ENCODE measurements at places on chromosomes 12 and 14.

DNA sequence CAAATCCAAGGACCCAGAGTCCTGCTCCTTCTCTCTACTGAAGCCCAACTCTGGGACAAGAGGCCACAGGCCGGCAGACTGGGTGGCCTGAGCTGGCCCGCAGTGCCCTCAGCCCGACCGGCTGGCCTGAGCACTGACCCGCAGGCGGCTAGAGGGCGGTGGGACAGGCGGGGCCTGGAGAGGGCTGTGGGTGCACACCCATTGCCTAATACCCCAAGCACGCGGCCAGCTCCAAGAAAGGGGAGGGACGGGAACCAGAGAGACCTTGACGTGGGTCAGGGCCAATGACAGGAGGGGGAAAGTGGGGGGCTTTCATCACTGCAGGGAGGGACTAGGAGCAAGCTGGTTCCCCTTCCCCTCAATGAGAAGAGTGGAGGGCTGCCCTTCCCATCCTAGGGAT, 2.0 kb upstream of the WNT10B start:
- H3K27ac ChIP-seq = no peak overlapping the region
- H3K4me1 ChIP-seq = peaks cover 48% of the 10 kb centered on the region
- H3K36me3 ChIP-seq = no peaks in the 10 kb centered on the region
- DNase-seq = no peak
- peaks cover 9% of the 10 kb centered on the region for H3K27me3 ChIP-seq

DNA sequence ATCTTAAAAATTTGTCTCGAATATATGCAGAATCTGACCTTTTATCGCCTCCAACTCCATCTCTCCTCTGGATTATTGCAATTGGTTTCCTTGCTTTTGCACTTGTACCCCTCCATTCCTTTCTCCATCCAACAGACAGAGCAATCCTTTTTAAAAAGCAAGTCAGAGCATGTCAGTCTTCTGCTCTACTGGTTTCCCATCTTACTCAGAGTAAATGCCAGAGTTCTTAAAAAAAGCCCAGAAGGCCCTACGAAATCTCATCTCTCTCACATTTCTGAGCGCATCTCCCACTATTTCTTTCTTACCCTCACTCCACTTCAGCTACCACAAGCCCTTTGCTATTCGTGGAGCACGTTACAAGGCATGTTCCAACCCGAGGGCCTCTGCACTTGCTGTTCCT, 236.9 kb upstream of the DDHD1 start:
- no peak overlapping the region for H3K4me3 ChIP-seq
- DNase-seq = no peak
- peaks cover 10% of the 10 kb centered on the region for H3K4me1 ChIP-seq
- H3K27ac ChIP-seq = no peak overlapping the region

DNA sequence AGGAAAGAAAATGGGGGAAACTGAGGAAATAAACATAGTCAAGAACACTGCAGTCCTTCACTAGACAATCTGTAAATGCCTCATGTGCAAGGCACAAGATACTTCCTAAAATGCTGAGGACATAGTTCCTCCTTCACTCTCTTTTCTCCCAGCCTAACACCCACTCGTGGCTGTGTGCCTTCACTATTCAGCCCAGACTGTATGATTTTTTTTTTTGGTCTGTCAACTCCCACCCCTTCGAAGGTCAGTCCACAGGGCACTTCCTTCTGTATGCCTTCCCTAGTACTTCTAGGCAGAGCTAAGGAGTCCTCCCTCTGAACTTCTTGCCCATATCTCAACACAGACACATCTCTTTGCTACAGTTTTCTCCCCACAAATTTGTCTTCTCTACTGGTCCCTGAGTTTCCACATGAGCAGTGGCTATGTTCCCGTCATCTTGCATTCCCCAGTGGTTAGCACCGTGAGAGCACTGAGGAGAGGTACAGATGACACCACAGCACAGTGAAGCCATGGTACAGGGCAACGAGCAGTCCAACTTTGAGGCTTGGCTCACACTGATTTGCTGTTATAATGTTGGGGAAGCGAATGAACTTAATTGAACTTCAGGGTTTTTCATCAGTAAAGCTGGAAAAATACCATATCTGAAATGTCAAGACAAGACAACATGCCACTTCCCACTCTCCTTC, 24.1 kb upstream of the SYCP3 start:
- no peak overlapping the region for H3K27ac ChIP-seq
- no peaks in the 10 kb centered on the region for H3K27me3 ChIP-seq
- no peak overlapping the region for H3K4me3 ChIP-seq
- H3K4me1 ChIP-seq = peaks cover 9% of the 10 kb centered on the region
- no peaks in the 10 kb centered on the region for H3K36me3 ChIP-seq

GRCh38 chr14:101506926-101507835, 54.1 kb upstream of the DIO3 start:
- DNase-seq = no peak
- peaks cover 16% of the 10 kb centered on the region for H3K4me1 ChIP-seq
- no peaks in the 10 kb centered on the region for H3K27me3 ChIP-seq
- no peak overlapping the region for H3K4me3 ChIP-seq
- H3K36me3 ChIP-seq = no peaks in the 10 kb centered on the region

- no peak overlapping the region for H3K4me3 ChIP-seq
- H3K36me3 ChIP-seq = no peaks in the 10 kb centered on the region
- H3K27me3 ChIP-seq = no peaks in the 10 kb centered on the region
- no peak for DNase-seq
- no peak overlapping the region for H3K27ac ChIP-seq
Measured at GRCh38 chr12:72323881-72324280, 51.7 kb downstream of the TRHDE start.

- H3K36me3 ChIP-seq = no peaks in the 10 kb centered on the region
- H3K27me3 ChIP-seq = no peaks in the 10 kb centered on the region
- no peak overlapping the region for H3K4me3 ChIP-seq
Measured at GRCh38 chr12:25394025-25394424, 143.3 kb upstream of the KRAS start.

DNA sequence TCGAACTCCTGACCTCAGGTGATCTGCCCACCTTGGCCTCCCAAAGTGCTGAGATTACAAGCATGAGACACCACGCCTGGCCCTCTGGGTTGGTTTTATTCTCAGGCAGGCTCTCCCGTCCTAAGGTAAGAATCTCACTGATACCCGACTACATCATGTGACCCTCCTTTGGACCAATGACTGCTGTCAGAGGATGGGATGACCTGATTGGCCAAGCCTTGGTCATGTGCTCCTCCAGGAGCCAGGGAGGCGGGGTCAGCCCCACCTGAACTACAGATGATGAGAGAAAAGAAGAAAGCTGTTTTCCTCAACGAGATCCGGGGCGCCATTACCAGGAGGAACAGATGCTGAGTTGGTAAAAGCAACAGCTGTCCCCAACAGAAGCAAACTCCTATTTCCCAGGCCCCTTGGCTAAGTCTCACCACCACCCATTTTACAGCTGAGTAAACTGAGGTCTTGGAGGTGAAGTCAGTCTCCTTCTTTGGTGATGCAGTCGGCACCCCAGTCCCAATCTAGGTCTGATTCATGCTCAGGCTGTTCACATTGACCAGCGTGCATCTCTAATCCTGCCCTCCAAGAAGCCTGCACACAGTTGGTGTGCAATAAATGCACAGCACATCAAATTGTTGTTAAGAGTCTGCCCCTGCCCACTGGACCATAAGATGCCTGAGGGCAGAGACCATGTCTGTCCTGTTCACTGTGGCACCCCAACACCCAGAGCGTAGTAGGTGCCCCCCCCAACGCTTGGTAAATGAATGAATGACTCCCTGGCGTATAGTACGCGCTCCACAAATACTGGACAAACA, 118.8 kb downstream of the SCARB1 start:
- no peak for DNase-seq
- no peak overlapping the region for H3K4me3 ChIP-seq
- peaks cover 31% of the 10 kb centered on the region for H3K4me1 ChIP-seq
- H3K27me3 ChIP-seq = no peaks in the 10 kb centered on the region
- H3K27ac ChIP-seq = peak overlapping the region; percentile 78
- H3K36me3 ChIP-seq = no peaks in the 10 kb centered on the region

- DNase-seq = no peak
- no peak overlapping the region for H3K4me3 ChIP-seq
- H3K27ac ChIP-seq = no peak overlapping the region
- no peaks in the 10 kb centered on the region for H3K36me3 ChIP-seq
- H3K4me1 ChIP-seq = peaks cover 13% of the 10 kb centered on the region
- no peaks in the 10 kb centered on the region for H3K27me3 ChIP-seq
Measured at GRCh38 chr12:124033859-124034258, 60.8 kb downstream of the ZNF664 start.

DNA sequence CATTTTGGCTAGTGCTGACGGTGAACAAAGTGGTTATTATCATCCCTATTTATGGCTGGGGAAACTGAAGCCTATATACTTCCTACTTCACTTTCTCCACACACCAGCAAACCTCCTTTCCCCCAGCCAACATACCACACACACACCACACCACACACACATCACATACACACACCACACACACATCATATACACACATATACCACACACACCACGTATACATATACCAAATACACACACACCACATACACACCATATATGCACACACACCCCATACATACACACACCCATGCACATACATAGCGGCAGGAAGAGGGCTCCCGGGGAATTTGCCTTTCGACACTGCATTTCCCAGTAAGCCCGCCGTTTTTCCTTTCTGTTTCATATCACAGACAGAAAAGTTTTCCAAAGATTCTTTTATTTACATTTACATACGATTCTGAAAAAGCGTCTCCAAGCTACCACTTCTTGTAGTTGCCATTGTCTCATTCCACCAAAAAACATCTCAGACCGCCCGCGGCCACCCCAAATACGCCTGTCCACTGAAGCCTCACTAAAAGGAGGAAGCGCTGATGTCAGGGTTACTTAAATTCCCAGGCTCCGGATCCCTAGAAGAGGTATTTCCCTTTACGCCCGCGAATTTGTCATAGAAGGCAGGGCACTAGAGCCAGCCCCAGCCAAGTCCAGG, 823 bp upstream of the RAB5B start:
- H3K36me3 ChIP-seq = no peaks in the 10 kb centered on the region
- DNase-seq = no peak
- peak overlapping the region; percentile 99 for H3K4me3 ChIP-seq
- no peaks in the 10 kb centered on the region for H3K27me3 ChIP-seq
- H3K4me1 ChIP-seq = peaks cover 43% of the 10 kb centered on the region
- H3K27ac ChIP-seq = peak overlapping the region; percentile 88

DNA sequence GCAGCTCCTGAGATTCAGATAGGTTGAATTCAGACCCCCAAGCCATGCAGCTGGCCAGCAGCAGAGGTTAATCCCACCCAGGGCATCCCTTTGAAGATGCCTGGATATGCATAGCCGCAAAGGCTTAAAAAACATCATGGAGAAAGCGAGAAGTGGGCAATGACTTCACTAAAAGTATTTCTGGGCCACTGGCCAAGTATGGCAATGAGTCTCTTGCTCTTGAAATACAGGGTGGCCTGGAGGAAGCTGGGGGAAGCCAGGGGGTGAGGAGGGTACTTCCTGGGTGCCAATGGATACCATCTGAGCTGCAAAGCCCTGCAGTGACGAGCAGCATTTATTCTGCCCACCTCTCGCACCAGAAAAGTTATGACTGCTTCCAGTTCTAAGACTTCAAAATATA, 539.3 kb upstream of the TBX3 start:
- H3K36me3 ChIP-seq = no peaks in the 10 kb centered on the region
- no peak overlapping the region for H3K27ac ChIP-seq
- H3K4me3 ChIP-seq = no peak overlapping the region
- DNase-seq = no peak

DNA sequence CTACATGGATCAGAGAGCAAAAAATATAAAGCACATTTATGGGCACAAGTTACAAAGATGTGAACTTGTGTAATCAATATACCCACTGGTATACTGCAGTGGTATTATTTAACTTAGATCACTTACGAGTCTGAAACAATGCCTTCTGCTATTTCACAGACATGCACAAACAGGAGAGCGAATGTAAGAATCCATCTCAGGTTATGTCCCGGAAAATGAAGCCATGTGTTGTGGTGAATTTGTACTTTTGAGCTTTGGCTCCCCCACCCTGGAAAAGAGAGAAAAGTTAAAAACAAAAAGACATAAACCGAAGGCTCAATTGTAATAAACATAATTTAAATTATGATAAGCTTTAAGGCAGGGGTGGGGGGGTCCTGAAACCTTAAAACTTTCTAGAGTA, 7.6 kb downstream of the ABCC9 start:
- peaks cover 2% of the 10 kb centered on the region for H3K4me1 ChIP-seq
- no peak overlapping the region for H3K27ac ChIP-seq
- no peak for DNase-seq

DNA sequence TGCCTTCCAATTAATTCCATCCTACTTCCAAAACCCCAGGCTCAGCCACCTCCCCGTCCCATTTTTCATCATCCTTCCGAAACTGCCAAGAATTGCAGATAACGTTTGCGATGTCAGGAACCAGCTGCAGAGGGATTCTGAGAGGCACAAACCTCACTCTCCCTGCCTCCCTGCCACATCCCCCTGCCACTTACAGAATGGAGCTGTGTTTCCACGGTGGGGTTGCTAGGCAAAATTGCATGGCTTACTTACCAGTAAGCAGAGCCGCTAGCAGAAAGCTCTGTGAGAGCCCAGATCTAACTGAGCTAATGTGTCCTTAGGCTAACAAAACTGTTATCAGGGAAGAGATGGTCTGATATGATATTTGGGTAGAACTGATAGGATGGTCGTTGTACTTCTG, 127.4 kb downstream of the KCNK10 start:
- H3K27ac ChIP-seq = no peak overlapping the region
- no peak overlapping the region for H3K4me3 ChIP-seq
- no peaks in the 10 kb centered on the region for H3K36me3 ChIP-seq
- no peak for DNase-seq
- H3K4me1 ChIP-seq = no peaks in the 10 kb centered on the region
- no peaks in the 10 kb centered on the region for H3K27me3 ChIP-seq

DNA sequence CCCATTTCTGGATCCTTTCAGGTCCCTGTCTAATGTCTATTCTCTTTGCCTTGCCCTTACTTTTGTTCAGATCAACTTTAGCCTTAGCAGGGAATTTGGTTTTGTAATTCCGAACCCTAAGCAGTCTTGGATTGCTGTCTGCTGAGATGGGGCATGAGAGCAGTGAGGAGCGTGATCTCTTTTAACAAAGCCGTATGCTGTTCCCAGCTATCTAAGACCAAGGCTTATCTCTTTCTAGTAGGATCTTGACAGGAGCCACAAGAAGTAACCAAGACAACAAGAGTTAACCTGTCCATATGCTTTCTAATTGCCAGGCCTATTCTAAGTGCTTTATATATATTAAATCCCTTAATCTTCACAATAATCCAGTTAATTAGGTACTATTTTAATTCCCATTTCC, 4.5 kb upstream of the DHRS7 start:
- H3K4me1 ChIP-seq = peaks cover 9% of the 10 kb centered on the region
- no peak overlapping the region for H3K27ac ChIP-seq
- no peaks in the 10 kb centered on the region for H3K36me3 ChIP-seq
- DNase-seq = no peak
- no peak overlapping the region for H3K4me3 ChIP-seq
- no peaks in the 10 kb centered on the region for H3K27me3 ChIP-seq

- H3K36me3 ChIP-seq = no peaks in the 10 kb centered on the region
- H3K4me3 ChIP-seq = no peak overlapping the region
- no peaks in the 10 kb centered on the region for H3K27me3 ChIP-seq
- H3K4me1 ChIP-seq = peaks cover 42% of the 10 kb centered on the region
Measured at GRCh38 chr12:94585626-94586025, 64.7 kb downstream of the TMCC3 start.

All from vagina (tissue), 2 donors.